ENCODE measurements at places on chromosomes 12 and 14.

GRCh38 chr14:29355331-29355730 is 572.3 kb downstream of the PRKD1 start:
- no peak for DNase-seq

GRCh38 chr12:88273875-88274274 is 131.8 kb downstream of the TMTC3 start:
- no peak for DNase-seq

- DNase-seq = no peak
Measured at GRCh38 chr12:32757157-32757556, 1.5 kb upstream of the YARS2 start.

DNA sequence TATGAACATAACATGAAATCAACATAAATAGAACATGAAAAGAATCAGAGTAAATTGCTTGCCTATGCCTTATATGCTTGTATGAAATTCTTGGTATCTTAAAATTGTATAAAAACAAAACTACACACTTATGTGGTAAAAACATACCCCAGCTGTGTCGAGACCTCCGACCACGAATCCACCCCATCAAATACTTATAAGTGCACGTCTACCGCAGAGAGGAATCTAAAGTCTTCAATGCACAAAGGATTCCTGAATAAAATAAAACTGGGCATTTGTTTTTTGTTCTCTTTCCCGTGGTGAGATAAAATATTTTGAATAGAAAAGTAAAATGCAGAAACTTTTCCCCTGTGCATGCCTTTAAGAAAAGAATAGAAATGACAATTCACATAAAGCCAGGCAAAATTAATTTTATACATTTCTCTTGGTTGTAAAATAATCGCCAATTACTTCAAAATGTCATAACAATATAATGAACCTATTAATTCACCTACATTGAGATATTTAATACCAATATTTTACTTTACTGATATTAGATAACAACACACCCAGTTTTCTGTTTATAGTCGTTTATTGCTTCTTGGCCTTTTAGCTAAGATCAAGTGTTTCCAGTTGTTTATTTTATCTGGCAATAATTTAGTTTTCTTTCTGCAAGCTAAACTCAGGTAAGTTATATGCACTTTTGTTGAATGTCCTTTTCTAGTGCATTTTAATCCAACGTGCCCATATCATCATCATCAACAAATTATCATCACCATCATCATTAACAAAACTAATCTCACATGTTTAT is 1.0 kb downstream of the KLRK1 start:
- no peak for DNase-seq

DNA sequence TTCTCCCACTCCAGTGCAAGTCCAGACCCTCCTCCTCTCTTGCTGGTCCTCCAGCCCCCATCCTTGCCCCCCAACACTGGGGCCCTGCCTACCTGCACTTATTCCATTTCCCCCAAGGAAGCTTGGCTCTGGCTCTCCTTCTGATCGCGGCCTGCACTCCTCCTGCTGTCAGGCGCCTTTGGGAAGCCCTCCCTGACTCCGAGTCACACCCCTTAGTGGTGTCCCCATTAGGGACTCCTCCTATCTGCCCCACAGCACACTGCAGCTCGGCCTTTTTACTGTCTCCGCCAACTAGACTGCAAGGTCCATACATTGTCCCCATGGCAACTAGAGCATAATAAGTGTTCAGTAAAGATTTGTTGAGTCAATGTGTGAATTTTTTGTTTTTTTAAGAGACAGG is 32.9 kb downstream of the FIGNL2 start:
- DNase-seq = no peak

GRCh38 chr12:69435644-69436043 is 34.5 kb upstream of the FRS2 start:
- DNase-seq = no peak

- DNase-seq = no peak
Measured at GRCh38 chr14:53149668-53150316, 3.3 kb downstream of the DDHD1 start.

- no peak for DNase-seq
Measured at GRCh38 chr12:6764011-6764828, 1.9 kb upstream of the PTMS start.

- no peak for DNase-seq
Measured at GRCh38 chr12:94080341-94081009, 67.9 kb upstream of the PLXNC1 start.

DNA sequence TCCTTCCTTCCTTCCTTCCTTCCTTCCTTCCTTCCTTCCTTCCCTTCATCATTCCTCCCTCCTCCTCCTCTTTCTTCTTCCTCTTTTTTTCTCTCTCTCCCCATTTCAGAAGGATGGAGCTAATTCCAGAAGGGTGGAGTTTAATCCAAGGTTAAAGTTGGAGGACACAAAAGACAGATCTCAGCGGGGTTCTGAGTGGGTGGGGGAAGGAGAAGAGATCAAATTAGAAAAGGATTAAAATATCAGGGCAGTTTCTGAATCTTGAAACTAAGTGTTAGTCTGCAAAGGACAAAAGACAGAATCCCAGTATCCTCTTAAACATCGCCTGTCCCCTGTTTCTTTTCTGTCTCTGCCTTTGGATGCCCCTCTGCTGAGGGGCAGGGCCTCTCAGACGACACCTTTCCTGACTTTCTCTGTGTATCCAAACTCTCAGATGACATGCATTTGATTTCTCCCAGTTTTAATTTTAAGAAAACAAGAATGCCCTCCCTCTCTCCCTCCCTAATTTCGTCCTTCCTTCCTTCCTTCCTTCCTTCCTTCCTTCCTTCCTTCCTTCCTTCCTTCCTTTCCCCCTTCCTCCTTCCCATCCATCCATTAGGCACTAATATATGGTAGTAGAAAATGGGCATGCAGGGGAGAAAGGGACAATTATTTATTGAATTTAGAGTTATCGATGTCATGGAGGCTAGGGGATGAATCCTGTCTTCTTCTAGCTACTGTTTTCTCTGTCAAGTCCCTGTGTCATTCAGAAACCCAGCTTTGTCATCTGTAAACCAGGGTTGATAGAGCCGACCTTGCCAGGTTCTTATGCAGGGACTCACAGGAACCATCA is 269.1 kb downstream of the VRK1 start:
- no peak for DNase-seq

DNA sequence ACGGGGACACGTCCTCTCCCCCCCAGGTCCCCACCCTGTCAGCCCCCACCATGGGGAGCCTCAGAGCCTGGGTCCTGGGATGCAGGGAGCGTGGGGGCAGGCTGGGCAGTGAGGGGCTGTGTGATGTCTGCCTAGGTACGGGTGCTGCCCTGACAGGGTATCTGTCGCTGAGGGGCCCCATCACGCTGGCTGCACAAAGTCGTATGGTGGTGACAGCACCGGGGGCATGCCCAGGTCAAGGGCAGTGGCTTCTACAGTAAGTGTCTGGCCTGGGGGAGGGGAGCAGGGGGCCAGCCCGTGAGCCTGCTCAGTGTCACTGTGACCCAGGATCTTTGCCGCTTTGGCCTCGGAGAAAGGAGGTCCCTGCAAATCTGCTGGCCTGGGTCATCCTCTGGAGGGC is 23.3 kb downstream of the PAPLN start:
- DNase-seq = no peak

DNA sequence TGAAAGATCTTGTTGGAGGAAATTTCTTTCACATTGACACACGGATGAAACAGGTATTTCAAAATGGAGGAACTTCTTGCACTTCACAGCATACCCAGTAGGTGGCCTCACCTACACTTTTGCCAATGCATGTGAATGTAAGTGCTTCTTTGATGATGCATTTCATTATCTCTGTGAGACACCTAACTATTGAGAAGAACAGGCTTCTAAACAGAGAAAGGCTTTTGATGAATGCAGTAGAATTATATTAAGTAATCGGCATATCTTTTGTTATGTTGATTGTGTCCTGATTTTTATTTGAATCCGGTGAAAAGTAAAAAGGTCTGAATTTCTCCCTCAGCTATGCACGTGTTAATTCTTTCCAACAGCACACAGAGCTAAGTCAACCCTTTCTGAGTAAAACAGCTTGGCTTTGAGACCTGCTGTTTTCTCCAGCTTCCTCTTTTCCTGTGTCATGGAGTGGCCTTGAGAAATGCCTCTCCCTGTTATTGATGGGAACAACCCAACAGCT is 399.0 kb downstream of the NAV3 start:
- DNase-seq = no peak

DNA sequence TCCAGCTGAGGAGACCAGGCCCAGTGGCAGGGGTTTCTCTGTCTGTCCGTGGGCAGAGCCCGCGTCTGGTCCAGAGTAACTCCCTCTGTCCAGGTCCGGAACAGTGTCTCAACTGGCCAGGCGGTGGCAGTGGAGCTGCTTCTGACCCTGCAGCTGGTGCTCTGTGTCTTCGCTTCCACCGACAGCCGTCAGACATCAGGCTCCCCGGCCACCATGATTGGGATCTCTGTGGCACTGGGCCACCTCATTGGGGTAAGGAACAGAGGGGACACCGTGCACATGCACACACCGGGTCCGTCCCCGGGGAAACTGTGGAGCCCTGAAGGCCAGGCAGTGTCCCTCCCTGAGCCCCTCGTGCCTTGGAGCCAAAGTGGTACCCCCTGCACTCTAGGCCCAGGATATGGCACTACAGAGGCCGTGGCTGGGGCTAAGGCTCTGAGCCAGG is 1.5 kb downstream of the AQP6 start:
- DNase-seq = no peak

DNA sequence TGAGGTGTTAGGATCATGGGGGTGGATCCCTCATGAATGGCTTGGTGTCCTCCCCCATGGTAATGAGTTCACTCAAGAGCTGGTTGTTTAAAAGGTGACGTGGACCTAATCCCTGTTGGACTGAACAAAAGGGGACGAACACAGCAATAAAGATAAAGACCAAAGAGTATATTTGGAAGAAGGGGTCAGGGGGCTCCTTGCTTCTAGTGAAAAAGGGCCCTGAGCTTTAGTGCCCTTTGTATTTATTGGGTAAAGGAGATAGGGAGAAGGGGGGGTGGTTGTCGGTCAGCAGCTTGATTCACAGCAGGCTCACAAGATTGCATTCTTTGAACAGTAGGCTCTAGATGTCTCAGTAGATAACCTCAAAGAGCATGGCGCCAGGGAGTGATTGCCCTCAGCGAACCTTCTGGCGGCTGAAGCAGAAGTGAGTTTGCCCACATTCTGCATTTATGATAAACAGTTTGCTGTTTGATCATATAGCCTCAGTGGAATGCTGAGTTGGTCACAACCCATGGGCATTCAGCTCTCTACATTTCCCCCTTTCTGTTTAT is 25.9 kb upstream of the MAPKAPK5 start:
- no peak for DNase-seq

GRCh38 chr14:105742531-105742848 is 216.1 kb downstream of the TMEM121 start:
- no peak for DNase-seq

GRCh38 chr14:75312341-75312740 is 33.7 kb downstream of the FOS start:
- no peak for DNase-seq
